ENCODE measurements at places on chromosomes 12 and 14.

- peak; percentile 52 for DNase-seq
These were observed 324 bp downstream of the CALCOCO1 start for GRCh38 chr12:53726946-53727309.

DNA sequence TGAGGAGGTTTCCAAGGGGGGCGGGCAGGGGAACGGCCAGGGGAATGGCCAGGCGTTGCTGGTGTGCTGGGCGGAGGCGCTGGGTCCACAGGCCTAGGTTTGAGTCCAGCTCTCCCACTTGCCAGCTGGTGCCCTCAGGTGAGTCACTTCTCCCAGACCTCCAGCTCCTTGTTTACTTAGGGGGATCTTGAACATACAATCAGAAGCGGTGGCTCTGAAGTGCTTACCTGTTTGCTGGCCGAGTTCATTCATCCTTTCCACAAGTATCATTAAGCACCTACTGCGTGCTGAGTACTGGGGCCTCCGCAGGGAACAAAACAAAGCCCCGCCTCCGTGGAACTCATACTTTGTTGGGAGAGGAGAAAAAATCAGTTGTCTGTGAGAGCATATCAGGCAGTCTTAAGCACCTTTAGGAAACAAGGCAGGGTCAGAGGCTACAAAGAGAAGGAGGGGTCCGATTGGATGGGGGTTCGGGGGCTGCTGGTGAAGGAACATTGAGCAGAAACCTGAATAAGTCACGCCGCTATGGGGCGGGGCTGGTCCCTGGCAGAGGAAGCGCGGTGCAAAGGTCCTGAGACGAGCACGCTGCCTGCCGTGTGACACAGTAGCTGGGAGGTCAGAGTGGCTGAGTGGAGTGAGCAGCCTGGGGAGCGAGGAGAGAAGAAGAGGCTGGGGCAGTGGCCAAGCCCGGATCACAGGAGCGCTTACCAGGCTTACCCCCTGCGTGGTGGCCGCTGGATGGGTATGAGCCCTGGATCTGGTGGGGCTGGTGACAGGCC lies 15.1 kb downstream of the MVK start:
- DNase-seq = no peak

GRCh38 chr12:11821386-11822080 lies 172.1 kb downstream of the ETV6 start:
- no peak for DNase-seq

DNA sequence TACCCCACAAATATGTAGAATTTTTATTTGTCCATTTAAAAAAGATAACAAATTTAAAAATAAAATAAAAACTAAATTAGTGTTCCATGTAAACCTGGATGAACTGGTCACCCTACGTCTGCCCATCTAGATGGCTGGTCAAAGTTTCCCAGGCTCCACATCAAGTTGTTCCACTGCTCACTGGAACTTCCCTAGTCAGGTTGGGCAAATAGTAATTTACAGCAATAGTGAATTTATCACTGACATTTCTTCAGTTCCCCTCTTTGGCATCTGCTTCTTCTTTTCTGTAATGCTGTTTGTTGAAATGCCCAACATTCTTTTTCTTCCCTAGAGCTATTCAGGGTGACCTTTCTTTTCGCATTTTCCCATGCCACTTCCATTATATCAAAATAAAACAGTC lies 272.7 kb upstream of the BTG1 start:
- no peak for DNase-seq

- DNase-seq = no peak
These were observed 17.1 kb upstream of the NEK9 start for GRCh38 chr14:75143761-75144527.

DNA sequence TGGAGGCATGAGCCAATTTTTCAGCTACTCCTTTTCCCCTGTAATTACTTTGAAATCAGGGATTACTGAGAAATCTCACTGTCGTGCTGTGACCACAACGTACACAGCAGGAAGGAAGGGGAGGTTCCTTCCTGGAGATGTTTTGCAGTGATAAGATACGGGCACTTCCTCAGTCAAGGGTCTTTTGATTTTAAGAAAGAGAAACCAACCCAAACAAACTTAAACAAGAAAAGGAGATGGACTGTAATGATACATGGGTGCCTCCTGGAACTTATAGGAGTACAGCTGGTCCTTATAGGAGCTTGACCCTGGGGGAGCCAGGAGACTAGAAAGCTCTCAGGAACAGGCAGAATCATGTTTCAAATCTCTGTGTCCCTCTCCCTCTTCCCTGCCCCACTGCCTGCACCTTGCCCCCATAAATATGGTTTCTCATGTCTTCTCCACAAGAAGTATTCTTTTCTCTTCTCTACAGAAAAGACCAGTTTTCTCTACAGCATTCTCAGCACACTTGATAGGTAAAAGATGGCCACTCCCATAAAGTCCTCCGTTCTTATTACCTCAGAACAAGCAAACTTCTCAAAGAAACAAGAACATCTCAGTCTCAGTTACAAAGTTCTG lies 281.1 kb upstream of the AMIGO2 start:
- no peak for DNase-seq

DNA sequence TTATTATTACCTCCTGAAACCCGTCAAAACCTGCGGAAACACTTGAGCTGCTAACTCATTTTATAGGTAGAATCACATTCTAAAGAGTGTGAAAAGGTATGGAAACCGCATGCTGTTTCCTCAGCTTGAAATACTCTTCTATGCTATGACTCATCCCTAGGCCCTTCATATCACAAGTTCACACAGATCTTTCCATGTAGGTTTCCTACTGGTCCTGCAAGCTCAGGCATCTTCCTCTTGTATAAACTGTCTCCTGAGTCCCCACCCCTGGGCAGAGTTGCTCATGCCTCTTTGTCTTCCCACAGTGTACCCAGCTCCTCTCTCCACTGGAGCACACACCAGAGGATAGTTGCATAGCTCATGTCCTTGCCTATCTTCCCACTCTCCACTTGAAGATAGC lies 84.7 kb downstream of the CMAS start:
- DNase-seq = no peak

- DNase-seq = no peak
These were observed 13.0 kb downstream of the CIPC start for GRCh38 chr14:77111021-77111420.

- DNase-seq = no peak
These were observed 29.3 kb upstream of the BATF start for GRCh38 chr14:75492832-75493591.

DNA sequence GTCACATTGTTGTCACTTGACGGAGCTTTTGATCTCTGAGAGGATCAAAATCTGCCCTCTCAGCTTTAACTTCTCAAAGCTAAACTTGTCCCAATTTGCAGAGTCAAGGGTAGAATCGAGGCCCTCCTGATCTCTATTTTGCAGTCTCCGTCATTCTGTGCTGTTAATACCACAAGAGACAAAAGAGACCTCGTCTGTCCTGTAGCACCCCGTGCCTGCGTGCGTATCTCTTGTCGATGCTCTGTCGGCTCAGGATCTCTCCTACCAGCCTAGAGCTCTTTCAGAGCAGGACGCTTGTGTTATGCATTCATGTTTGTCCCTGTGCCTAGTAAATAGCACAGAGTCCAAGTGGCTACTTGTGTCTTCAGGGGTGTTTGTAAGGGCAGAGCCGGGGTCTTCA lies 5.1 kb downstream of the EVL start:
- no peak for DNase-seq

GRCh38 chr12:99122496-99122895 lies 477.4 kb downstream of the APAF1 start:
- no peak for DNase-seq

GRCh38 chr12:113929312-113929989 lies 36.7 kb downstream of the RBM19 start:
- DNase-seq = no peak

Measured in D341Med (cell line).